Aorta (tissue), 5 donors: ENCODE measurements at places on chromosomes 5 and 9. TPM values are rescaled to one million over a fixed set of nuclear protein-coding genes. Genes with fewer than 3 reads are reported as not detected.

The TLX3 gene
- not detected for total RNA-seq

DNA sequence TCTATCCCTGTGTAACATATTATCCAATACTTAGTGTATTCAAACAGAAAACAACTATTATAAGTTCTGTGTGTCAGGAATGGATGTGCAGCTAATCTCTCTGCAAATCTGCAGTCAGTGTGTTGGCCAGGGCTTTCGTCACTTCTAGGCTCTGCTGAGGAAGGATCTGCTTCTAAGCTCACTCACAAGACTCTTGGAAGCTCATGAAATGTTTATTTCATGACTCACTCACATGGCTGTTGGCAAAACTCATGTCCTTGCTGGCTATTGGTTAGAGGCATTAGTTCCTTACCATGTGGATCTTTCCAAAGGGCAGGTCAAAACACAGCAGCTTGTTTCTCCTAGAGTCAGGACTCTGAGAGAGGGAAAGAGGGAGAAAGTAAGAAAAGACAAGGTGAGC lies 367.4 kb upstream of the SMARCA2 start:
- no peak for DNase-seq

- DNase-seq, result no peak
Measured at GRCh38 chr5:178522361-178522760, 67.8 kb downstream of the COL23A1 start.

The NKD2 gene
- 2.8 TPM for total RNA-seq

DNA sequence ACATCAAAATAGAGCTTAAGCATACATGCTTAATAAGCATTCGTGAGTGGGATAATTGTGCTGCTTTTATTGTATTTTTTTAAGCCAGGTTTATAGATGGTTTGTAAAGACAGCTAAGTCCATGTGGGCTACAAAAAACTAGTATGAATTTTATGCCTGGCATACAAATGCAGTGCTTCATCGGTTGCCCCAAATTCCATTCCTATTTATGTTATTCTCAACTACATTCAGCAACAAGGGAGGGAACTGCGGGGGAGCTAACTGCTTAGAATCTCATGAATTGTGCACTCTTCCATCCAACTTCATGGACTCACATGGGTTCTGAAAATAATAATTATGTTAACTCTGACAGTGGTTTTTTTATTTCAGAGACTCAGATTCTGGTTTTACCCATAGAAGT lies 199.2 kb downstream of the FAM170A start:
- DNase-seq, result no peak

DNA sequence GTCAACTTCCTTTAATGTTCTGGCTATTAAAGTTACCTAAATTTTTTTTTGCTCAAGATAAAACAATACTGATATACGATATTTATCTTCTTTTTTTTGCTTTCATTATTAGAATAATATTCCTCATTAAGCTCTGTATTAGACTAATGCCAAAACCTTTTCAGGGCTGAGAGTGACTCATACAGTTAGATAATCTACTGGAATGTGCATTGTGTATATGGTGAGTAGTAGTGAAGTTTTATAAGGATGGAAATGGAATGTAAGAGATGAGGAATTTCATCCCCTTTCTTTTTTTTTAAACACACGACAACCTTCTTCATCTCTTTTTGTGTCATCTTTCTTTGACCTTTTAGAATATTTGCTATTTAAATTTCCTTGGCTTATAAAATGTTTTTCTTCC lies 268.6 kb downstream of the ISL1 start:
- DNase-seq, result no peak

The RC3H2 gene
- total RNA-seq, result 52.7 TPM

- no peak for DNase-seq
Measured at GRCh38 chr5:154129921-154130320, 60.6 kb upstream of the GALNT10 start.

DNA sequence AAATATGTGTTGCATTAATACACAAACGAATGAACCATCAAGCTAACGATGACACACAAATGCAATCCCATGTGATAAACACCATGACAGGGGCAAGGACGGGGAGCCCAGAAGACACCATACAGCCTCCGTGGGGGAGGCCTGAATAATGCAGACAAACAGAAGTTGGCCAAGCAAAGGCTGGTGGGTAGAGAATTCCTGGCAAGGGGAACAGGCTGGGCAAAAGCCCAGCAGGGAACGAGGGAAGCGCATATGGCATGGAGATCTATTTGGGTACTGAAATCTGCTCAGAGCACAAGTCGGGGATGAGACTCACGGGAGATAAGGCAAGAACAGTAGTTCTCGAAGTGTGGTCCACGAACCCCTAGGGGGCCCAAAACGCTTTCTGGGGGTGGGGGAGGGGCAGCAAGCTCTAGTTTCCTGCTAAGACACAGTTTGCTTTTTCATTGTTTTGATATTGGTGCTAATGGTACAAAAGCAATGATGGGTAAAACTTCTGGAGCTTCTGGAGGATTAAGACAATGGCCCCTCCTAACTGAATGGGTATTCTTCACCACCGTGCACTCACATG lies 42.9 kb upstream of the FBXW11 start:
- no peak for DNase-seq

GRCh38 chr5:142684508-142685041 lies 1.3 kb downstream of the FGF1 start:
- DNase-seq, result peak; percentile 56

The MCTP1 gene
- 30.8 TPM for total RNA-seq

DNA sequence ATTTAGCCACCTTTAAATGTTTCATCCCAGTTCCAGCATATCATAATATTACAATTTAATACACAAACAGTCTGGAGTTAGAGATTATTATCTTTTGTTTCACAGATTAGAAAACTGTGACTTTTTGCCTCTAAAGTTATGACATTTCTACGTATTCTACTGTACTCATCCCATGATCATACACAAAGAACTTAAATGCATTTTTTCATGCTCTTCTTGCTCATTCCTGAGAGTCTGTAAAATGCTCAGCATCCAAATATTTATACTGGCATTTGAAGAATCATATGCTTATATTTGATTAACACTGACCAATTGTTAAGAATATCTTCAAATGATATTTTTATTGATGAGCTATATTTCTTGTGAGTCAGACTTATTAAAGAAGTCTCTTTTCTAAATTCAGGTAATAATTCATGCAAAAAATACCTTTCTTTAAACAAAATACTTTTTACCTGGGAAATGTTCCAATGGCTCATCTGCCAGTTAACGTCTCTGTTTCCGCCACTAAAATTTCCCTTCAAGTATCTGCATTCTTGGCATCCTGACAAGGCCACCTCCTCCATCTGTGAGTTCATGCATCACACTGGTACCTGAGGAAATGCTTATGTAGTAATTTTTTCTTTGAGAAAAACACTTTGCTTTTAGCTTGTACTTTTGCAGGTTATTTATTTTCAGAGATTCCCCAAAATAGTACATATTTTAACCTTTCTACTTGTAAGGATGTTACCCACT lies 139.6 kb upstream of the RASA1 start:
- DNase-seq, result no peak

The PCDHA4 gene
- total RNA-seq, result 0.78 TPM
